EH (cell line): ENCODE measurements at places on chromosomes 4 and X.

- no peak for DNase-seq
Observed at GRCh38 chrX:7815166-7815805, 27.7 kb upstream of the VCX start.

GRCh38 chr4:154467886-154468285, 23.7 kb downstream of the DCHS2 start:
- DNase-seq, result peak; percentile 34

- no peak for DNase-seq
Observed at GRCh38 chr4:40337051-40337450, 1.9 kb downstream of the CHRNA9 start.

DNA sequence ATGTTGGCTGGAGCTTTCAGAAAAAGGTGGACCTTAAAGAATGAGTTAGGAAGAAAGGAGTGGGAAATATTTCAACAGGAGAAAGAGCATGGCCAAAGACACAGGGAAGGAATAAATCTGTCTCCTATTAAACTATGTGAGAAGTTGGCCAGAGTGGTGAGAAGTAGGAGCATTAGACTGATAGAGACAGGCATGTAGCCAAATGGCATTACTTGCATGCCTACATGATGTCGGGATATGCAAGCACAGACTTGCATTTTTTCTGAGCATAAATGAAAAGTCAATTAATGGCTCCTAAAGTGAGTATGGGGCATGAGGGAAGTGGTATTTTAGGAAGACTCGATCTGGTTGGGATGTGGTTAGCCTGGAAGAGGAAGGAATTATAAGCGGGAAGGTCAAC, 279.6 kb upstream of the PITX2 start:
- peak; percentile 9 for DNase-seq

DNA sequence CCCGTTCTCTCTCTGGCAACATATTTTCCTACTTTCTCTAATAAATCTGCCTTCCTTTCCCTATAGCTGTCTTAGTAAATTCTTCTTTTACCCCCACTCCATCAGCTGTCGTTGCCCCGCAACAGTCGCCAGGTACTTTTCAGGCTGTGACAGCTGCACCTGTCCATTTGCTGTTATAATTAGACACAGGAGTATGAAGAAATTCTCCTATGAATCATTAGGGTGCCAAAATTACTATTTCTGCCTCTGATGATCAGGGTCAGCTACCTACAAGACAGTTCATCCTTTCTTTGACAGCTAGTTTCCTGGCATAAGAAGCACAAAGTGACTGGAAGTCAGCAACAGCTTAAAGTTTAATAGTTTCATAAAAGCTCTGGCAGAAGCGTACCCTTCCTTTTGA, 19.5 kb upstream of the GALNTL6 start:
- no peak for DNase-seq

- no peak for DNase-seq
Observed at GRCh38 chrX:130246084-130246483, 22.6 kb downstream of the ZNF280C start.

DNA sequence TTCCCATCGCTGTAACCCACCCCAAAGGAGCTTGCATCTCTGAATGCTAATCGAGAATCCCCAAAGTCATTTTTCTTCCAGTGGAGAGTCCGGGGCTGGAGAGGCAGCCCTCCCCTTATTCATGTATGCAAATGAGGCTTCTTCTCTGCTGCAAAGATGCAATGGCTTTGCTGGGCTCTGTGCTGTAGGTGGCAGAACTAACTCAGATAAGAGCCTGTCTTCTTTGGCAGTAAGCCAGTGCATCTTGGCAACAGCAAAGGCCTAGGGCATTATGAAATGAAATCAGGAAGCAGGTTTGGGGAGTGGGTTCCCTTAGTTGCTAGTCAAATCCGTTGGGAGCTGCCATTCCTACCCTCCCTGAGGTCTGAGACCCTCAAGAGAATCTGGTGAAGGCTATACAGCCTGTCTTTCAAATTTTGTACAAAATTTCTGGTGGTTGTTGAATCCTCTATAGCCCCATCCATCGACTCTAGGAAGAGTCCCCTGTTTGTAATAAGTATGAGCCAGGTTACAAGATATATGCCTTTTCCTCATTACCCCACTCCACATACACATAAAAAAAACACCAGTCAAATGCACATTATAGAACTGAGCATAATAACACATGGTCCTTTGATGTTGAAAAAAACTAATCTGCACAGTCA, 290.6 kb upstream of the TAPT1 start:
- DNase-seq, result peak; percentile 82

GRCh38 chr4:110099638-110100037, 98.8 kb downstream of the ELOVL6 start:
- DNase-seq, result no peak

DNA sequence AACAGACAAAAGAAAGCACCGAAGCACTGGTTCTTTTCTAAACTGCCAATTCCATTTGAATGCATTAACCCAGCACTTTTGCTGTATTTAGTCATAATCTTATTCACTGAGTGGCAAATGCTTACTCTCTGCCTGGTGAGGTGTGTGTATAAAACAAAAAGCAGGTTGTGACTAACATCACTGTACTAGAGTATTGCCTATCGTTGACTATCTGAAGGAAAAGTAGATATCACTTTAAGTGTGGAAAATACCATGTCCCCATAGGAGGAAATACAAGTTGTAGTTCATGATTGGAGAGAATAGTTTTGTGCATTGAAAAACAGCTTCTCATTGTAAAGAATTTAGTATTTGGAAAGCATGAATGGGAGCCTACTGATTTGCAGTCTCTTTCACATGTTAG, 2.7 kb downstream of the PDLIM5 start:
- no peak for DNase-seq

DNA sequence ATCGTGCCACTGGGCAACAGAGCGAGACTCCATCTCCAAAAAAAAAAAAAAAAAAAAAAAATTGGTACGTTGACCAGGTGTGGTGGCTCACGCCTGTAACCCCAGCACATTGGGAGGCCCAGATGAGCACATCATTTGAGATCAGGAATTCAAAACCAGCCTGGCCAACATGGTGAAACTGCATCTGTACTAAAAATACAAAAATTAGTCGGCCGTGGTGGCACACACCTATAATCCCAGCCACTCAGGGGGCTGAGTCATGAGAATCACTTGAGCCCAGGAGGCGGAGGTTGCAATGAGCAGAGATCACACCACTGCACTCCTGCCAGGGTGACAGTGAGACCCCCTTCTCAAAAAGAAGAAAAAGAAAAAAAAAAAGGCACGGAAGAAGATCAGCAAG, 24.5 kb downstream of the RBMX start:
- no peak for DNase-seq

- DNase-seq, result no peak
Observed at GRCh38 chr4:74260036-74260435, 48.2 kb upstream of the EPGN start.

DNA sequence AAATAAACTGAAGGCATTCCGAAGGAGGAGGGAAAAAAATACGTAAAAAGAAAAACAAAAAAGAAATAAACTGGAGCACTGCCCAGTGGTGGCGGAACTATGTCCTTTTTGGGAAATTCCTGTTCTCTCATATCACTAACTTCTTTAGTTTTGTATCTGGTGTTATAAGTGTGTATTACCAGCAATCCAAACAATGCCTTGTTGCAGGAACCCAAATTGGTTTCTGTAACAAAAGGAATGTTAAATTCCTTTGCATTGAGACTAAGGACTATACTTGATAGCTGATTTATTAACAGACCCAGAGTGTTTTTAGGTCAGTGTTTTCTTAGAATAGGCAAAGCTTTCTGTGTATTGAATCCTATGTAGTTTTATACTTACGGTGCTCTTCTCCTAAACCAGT, 6.6 kb downstream of the CCNG2 start:
- no peak for DNase-seq

GRCh38 chr4:53929955-53930798, 134.2 kb downstream of the CHIC2 start:
- DNase-seq, result peak; percentile 94

DNA sequence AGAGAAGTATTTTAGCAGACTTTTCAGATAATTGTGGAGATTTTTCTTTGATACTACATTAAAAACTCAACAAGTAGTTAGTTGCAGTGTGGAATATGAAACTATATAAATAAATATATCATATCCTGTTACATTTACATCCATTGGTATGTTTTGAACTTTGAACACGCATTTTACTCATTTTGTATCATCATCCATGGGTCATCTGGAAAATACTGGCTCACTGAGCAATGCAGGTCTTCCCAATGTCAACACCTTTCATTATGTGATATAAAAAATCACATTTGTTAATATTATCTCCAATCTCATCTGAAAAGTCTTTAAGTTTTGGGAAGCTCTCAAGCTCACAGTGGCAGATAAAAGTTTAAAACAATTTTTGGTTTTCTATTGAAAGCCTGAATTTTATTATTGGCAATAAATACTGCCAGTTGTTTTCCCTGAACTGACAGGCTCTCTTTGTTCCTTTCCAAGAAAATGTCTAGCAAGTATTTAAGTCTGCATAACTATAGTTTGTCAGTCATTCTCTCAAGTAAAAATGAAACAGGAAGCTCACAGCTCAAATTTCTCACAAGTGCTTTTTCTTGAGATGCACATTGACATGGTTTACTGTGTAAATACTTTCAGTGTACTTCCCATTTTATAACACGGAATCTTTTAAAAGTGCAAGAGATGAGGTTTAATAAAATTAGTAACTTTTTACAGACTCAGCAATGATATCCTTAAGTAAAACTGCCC, 183.5 kb upstream of the GPC4 start:
- DNase-seq, result no peak

DNA sequence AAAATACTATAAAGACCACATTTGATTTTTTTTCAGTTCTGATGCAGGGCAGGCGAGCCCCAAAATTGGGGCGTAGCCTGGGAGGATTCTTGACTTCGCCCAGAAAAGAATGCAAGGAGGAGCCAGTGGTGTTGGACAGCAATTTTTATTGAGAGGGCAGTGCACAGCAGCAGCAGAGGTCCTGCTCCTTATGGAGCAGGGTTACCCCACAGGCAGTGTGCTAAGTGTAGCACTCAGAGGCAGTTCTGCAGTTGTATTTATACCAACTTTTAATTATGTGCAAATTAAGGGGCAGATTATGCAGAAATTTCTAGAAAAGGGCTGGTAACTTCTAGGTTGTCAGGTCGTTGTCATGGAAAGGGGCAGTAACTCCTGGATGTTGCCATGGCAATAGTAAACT, 69.9 kb downstream of the GASK1B start:
- DNase-seq, result no peak

DNA sequence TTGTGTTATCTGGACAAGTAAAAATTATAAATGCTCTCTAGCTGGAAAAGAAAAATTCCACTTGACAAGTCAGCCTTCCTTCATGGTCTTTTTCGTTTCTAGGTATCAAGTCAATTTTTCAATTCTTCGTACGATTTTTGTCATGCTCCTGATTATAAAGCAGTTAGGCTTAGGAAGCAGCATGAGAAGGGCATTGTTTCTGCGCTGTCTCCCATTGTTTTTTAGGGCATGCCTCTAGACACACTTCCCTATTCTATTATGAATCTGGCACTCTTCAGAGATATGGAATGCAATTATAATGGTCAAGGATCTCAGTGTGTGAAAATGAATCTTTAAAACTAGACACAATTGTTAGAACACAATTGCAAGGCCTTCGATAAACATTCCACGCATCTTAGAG, 164.1 kb upstream of the FAT1 start:
- DNase-seq, result no peak

- DNase-seq, result no peak
Observed at GRCh38 chr4:186689476-186689875, 34.2 kb downstream of the FAT1 start.

DNA sequence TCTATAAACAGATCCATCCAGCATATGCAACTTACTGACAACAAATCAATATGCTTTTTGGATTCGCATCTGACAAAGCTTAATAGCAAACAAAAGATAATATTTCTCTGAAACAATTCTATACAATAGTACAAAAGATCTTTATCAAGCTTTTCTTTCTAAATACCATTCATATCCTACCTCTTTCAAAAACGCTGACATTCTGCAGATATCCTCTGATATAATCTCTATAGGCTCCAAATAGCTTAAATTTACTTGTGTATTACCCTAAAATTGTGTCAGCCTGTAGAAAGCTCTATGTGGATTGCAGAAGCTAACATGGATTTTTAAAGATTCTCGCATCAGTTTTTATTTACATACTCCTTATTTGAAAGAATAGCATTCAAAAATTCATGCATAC, 260.6 kb downstream of the GASK1B start:
- DNase-seq, result no peak

- no peak for DNase-seq
Observed at GRCh38 chr4:56314207-56314915, 72.9 kb downstream of the AASDH start.

DNA sequence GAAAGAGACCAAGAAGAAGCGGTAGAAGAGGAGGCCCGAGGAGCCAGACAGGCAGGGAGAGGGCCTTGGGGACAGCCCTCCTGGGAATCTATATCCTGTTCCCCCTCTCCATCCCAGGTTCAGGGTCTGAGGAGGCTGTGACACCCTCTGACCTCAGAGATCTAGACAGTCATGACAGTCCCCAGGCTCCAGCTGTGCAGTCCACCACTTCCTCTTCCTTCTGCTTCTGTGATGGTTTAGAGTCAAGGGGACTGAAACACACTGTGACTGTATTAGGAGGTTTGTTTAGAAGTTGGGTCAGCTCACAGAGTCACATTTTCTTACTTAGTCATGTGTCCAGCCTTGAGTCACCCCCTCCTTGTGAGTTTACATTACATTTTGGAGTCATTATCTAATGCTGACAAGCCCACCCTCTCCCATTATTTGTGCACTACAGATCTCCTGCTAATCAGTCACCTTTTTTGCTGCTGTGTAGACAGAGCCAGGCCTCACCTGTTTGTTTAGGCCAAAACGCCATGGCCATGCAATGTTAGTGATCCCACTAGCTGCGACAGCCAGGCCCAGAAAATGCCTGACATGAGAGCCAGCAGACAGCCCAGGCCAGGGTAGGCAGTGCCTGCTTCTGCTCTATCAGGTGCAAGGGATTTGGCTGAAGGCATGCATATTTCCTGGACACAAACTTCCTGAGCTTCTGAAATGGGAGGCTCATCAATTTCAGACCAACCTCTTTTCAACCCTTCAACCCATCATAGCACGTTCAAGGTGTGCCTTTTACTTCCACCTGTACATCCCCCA, 26.0 kb downstream of the MANBA start:
- peak; percentile 60 for DNase-seq

GRCh38 chr4:168931215-168931650, 78.8 kb downstream of the CBR4 start:
- no peak for DNase-seq

- DNase-seq, result peak; percentile 77
Observed at GRCh38 chrX:41449615-41450014, 2.5 kb downstream of the NYX start.

DNA sequence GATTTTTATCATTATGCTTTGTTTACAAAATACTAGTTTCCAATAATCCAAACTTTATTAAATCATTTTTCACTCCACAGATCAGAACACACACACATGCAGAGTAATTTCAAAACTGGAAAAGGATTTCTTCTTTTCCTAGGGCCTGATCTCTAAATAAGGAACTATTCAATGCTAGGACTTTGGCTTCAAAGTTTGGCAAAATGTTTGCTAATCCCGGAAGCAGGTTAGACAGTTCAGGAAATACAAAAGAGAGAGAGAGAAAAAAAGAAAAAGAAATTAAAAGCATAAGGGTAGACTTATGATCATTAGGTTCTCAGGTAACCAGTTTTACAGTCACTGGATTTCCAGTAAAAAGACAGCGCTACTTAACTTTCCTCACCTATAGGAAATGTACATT, 211.0 kb downstream of the DCLK2 start:
- DNase-seq, result no peak

GRCh38 chr4:45172636-45173035, 446.3 kb upstream of the GNPDA2 start:
- no peak for DNase-seq

GRCh38 chrX:27728291-27728690, 79.5 kb upstream of the MAGEB10 start:
- DNase-seq, result no peak

GRCh38 chr4:41256131-41256739, 493 bp upstream of the UCHL1 start:
- peak; percentile 70 for DNase-seq
